ENCODE measurements at places on chromosomes 5 and 9.

DNA sequence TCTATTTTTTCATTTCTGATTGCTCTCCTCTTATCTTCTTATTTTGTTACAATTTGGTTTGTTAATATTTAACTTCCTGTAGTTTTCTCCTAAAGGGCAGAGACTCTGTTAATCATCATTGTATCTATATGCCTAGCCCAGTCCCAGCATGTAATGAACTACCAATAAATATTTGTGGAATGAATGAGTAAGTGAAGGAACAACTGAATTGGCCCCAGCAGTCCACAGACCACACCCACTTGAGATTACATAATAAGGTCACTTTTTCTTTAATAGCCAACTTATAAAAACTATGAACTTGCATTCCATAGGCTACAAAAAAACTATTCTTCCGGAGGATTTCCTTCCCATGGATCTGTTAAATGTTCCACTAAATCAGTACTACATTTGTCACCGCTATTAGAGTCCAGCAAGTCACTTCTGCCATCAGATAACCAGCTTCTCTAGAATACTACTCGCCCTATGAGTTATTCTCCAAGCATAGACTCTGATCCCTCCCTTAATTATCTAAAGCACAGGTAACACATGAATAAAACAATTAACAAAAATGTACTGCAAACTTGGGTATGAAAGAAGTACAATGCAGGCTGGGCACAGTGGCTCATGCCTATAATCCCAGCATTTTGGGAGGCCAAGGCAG lies 27.5 kb upstream of the TNPO1 start:
- DNase-seq = no peak

GRCh38 chr5:154355129-154355611 lies 90.6 kb upstream of the SAP30L start:
- peak; percentile 23 for DNase-seq

DNA sequence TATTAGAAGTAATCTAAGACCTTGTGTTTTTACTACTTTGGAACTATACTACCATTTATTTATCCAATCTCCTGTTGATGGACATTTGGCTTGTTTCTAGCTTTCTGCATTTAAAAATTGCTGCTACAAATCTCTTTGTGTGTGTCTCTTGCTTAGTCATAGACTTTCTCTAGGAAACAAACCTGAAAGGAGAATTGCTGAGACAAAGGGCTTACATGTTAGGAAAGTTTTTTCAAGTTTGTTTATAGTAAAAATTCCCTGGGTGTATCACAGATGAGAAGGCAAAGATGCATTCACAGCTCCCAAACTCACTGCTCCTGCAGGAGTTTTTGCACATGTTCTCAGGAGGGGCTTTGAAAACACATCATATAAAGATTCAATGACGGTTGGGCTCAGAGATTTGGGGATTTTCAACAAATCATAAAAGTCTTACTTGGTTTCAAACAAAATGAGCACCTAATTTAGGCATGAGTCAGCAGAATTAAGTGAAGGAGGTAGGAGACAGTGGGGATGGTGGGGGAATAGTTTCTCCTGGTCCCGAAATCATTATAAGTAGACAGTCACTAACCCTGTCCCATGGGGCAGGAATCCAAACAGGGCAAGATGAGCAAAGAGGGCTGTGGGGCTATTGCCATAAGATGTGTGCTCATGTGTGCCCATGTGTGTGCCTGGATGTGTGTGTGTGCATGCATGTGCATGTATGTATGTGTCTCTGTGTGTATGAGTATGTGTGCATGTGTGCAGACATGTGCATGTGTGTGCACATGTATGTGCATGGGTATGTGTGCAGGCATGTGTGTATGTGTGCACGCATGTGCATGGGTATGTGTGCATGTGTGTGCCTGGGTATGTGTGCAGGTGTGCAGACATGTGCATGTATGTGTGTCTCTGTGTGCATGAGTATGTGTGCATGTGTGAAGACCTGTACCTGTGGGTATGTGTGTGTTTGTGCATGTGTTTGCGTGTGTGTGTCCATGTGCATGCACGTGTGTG lies 43.4 kb upstream of the S1PR3 start:
- DNase-seq = no peak

GRCh38 chr5:23314827-23315226 lies 192.6 kb upstream of the PRDM9 start:
- no peak for DNase-seq

DNA sequence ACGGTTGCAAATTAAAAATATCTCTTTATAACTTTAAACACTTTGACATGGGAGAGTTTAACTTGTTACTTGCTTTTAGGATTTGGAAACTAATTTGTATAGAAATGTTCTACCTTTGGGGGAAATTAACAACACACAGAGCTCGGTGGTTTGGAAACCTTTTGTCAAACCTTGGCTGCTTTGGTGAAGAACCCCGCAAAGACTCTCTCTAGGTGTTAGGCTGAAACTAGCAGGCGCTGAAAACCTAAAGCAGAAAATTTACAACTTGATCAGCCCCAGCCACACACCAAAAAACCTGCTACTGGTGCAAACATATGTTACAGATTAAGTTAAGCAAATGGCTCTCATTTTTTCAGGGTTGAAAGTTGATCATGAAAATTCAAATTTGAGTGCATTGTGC lies 25.8 kb downstream of the NR2F1 start:
- DNase-seq = no peak

GRCh38 chr9:95505717-95506427 lies 10.9 kb downstream of the PTCH1 start:
- DNase-seq = peak; percentile 73

- no peak for DNase-seq
These were observed 23.0 kb downstream of the EPB41L4B start for GRCh38 chr9:109297899-109298298.

DNA sequence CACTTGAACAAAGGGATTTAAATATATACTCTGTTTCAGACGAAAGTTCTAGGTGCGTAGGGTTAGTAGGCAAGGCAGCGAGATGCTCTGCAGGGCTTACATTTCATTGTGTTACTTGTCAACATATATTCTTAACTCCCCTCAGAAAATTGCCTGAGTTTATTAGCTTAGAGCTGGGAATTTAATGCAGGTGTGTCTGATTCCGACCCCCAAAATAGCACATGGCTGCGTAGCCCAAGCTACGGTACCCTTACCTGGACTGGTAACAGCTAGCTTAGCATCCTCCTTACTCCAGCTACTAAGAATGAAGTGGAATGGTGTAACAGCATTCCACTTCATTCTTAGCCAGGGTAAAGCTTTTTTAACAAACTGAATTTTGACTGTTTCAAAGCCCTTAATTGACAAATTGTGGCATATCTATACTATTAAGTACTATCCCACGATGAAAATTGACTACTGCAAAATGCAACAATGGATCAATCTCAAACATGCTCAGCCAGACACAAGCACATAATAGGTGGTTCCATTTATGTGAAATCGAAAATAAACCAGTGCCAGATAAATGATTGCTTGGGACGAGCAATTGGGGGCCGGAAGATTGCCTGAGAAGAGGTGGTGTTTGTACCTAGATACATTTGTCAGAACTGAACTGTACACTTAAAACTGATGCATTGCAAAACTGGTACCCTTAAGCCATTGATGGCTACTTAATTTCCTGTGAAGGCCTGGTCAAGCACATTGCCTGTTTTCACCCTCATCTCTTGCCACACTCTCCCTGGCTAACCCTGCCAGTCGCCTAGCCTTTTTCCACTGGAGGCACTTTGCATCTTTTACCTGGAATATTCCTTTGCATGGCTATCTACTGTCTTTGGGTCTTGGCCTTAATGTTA lies 3.0 kb upstream of the FGF18 start:
- no peak for DNase-seq
